Right cardiac atrium (tissue), 5 donors: ENCODE measurements at places on chromosomes 5 and 9.
A peak's percentile ranks its signal among the peaks of the same experiment; 100 is the strongest.

- DNase-seq: no peak
These were observed 1038.8 kb upstream of the ARRDC3 start for GRCh38 chr5:92421942-92422341.

- DNase-seq: no peak
These were observed 18.4 kb upstream of the IL17B start for GRCh38 chr5:149397530-149397929.

- peak; percentile 87 for DNase-seq
These were observed 61.3 kb upstream of the MEGF10 start for GRCh38 chr5:127229185-127229889.

DNA sequence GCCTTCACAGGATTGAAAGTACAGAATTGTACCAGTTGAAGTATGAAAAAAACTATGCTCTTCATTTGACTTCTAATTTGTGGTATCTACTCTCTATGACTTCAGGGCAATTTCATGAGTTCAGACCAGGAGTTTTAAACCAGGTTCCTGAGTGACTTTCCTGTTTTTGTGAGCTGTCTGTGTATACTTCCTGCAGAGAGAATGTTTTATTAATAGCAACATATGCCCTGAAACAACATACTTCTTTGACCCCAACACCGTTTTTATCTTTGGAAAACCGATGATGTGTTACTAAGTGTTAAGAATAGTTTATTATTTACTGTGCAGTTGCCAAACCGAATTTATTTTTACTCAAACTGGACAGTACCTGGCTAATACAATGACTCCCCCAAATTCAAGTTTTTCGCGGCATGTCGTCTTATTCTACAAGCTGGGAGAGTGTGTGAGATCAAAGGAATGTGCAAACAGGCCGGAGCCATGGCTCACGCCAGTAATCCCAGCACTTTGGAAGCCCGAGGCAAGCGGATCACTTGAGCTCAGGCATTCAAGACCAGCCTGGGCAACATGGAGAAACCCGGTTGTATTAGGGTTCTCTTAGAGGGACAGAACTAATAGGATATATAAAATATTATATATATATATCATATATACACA is 58.7 kb upstream of the ERBIN start:
- no peak for DNase-seq

GRCh38 chr5:181235323-181235688 is 8.4 kb downstream of the RACK1 start:
- no peak for DNase-seq

DNA sequence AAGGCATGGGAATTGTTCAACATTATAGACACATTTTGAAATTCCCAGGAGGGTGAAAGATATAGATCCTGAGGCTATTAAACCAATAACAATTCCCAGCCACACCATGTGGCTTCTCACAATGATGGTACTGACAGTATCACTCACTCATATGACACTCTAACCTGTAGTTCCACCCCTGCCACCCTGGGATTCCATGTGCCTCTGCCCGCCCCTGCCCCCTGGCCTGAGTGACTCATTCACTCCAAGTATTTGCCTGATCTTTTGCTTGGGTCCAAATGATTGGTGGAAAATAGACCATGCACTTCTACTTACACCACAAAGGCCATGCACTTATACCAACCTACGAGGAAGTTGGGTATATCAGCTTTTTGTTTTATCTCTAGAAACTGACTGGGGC is 305.2 kb upstream of the DAB2 start:
- DNase-seq: no peak

DNA sequence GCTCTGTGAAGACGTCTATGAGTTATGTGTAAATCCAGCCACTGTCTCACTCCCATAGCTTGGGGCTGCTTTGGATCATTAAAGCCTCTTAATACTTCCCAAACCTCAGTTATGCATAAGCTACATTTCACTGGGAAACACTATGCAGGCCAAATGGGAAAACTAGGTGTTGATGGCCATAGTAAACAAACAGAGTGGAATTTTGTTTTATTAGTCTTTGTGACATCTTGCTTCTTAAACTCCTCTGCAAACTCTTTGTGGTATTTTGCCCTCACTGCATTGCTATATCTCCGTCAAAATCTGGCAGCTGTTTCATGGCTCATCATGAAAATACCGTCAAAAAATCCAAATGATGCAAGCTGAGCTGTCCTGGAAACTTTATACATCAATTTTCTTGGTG is 167.2 kb upstream of the HMHB1 start:
- DNase-seq: no peak

GRCh38 chr5:55636683-55637082 is 75.4 kb downstream of the SLC38A9 start:
- DNase-seq: peak; percentile 58

DNA sequence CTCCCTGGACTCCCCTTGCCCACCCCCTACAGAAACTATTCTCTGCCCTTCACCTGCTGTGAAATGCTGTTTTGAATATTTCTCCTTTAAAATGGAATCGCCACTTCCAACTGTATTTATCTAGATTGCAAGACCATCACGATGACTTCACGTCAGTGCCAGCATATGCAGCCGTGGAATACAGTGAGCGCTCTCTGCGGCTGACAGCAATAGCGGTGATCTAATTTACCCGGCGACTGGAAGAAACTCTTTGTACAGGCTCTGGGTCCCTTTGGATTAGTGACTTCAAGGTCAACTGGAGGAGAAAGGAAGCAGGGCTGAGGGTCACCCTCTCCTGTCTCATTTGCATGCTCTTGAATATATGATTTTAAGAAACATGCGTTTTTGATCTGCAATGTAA is 192.0 kb downstream of the IRX1 start:
- DNase-seq: no peak

DNA sequence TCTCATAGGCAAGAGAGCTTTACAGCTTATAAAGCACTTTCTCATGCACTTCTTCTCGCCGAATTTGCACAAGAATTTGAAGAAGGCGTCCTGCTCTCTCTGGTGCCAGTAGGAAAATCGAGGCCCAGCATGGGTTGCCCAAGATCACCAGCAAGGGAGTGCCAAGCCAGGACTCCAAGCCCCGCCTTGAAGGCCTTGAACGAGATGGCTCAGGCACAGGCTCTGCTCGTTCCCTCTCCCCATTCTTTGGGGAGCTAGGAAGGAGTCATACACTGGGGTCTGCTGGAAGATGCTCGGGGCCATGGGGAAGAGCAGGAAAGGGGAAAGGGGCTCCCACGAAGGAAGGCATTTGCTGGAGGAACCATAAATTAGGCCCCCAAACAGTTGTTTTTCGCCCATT is 46.7 kb downstream of the PAX5 start:
- DNase-seq: no peak

GRCh38 chr5:94900006-94900505 is 281.6 kb downstream of the SLF1 start:
- DNase-seq: no peak

DNA sequence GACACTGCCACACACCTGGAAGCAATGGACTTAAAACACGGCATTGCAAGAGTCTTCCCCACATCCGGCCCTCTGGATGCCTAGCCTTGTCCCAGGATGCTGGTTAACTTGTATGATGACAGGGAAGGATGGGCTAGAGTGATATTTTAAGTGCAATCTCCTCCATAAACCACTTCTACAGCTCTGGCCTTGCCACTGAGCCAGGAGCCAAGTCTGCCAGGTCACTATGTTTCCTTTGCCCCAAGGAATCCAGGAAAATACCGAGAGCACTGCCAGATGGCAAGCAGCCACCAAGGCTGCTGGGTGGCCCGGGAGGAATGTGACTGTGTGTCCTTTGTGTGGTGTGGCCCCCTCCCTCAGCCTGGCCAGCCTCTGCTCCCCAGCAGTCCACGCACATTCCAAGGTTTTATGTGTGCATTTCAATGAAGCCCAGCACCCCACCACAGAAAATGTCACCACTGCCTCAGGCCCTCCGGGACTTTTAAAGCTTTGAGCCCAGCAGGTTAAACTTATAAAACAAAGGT is 106.0 kb downstream of the FRMD3 start:
- peak; percentile 90 for DNase-seq

DNA sequence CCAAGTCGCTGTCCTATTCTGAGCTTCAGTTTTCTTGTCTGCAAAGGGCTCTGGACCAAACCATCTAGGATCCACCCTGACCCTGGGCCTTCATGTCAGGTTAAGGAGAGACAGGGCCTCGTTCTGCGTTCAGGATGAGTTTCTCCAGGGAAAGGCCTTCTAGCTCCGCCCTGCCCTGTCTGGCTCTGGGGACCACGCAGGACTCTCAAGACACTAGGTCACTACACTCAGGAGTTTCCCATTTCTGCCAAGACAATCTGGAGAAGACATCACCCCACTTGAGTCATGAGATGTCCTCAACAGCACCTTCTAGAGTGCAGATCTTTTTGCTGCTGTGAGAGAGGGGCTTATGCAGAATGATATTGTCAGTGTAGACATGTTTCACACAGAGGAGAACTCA is 53.2 kb upstream of the KCNMB1 start:
- DNase-seq: no peak

- DNase-seq: no peak
These were observed 33.8 kb upstream of the OTULIN start for GRCh38 chr5:14630671-14631070.

DNA sequence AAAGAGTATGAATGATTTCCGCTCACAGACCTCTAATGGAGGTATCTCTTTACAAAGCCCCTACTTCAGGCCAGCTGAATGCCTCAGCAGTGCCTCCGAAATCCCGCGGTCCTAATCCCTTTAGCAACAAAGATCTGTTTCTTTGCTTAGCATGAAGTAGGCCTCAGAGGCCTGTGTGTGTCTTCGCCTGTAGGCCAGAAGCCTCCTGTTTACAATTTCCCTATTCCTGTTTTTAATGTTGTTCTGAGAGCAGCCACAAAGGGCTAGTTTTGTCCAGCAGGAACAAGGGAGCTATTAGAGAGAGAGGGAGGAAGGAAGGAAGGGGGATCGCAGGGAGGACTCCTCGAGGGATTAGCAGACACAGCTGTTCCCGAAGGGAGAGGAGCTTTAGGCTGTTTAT is 166.4 kb upstream of the SPRY4 start:
- no peak for DNase-seq

- no peak for DNase-seq
These were observed 247.1 kb downstream of the SLCO4C1 start for GRCh38 chr5:102048940-102049339.

GRCh38 chr5:167872791-167873190 is 418.7 kb upstream of the WWC1 start:
- DNase-seq: no peak

- DNase-seq: no peak
These were observed 203.3 kb downstream of the MEF2C start for GRCh38 chr5:88679638-88680037.

DNA sequence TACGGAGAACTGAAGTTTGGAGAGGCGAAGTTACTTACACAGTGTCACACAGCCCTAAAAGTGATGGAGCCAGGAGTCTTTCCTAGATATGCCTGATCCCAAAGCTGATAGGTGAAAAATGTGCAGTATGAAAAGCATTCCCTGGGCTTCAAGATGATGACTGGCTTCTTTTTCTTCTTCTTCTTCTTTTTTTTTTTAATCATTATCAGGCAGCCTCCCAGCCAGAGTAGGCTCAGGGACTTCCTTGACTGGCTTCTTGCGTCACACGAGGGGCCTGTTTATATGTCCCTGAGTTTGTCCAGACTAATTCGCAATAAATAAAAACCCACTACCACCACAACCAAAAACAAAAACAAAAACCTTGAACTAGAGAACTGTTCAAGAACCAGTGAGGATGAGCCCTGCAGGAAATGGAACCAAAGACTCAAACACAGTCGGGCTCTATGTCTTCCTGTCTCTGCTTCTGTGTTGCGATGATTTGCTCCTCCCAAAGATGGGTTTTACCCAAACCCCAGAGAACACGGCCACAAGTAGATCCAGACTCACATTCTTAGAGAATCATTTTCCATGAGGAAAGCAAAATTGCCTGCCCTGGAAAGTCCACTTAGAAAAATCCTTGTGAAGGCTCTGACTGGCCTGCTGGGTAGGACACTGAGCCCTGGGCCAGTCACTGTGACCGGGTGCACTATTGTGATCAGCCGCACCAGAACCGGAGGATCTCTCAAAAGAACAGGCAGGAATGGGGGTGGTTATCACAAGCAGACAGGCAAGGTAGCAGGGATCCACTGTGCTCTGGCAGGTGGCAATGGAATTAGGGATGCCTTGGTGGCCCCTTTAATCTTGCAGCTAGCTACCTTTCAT is 38.0 kb upstream of the ADAM19 start:
- DNase-seq: no peak

DNA sequence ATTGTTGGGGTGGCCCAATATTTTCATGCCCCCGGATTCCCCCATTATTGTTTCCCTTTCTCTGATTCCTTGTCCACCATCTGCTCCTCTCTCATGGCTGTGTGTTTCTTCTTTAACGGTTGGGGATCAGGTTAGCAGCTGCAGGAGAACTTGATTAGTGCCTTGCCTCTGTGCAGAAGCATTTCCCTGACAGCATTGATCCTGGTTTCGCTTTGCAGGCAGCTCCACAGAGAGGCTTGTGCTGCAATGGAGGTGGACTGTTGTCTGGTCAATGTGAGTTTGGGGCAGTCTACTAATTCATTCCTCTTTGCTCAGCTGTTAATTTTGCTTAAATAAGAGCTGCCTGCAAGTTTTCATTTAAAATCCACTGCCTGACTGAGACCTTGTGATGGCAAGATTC is 32.5 kb upstream of the SSBP2 start:
- no peak for DNase-seq

- no peak for DNase-seq
These were observed 1124.2 kb upstream of the WWC1 start for GRCh38 chr5:167167191-167167795.

DNA sequence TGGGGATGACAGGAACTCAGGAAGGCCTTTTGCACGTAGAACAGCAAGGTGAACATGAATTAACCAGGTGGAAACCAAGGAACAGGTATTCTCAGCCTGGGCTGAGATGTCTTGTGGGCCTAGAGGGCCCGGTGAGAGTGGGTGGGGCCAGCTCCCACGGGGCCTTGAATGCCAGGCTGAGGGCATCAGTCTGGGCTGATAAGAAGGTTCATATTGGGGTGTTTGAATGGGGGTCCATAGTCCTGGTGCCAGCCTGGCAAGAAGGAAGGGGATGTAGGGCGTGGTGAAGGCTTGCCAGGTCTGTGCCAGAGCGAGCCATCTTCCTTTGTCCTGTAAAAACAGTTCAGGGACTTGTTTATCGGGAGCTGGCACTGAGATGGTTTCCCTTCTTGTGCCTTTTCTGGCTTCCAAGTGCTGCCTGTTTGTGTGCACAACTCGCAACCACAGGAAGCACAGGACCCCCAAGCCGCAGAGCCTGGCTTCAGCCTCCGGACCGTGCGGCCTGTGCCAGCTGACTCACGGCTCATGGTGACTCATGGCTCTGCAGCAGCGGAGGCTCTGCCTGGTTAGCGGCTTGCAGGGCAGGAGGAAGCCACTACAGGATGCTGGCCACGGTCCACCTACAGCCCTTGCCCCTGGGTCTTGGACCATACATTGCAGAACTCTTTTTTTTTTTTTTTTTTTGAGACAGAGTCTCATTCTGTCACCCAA is 2.4 kb downstream of the CARD19 start:
- DNase-seq: peak; percentile 94

GRCh38 chr5:50299896-50300295 is 141.2 kb downstream of the EMB start:
- DNase-seq: no peak

- no peak for DNase-seq
These were observed 52.5 kb upstream of the SMARCA2 start for GRCh38 chr9:1962588-1963106.

- no peak for DNase-seq
These were observed 103.6 kb downstream of the BOD1 start for GRCh38 chr5:173512637-173513435.

GRCh38 chr5:58016877-58017276 is 443.0 kb downstream of the PLK2 start:
- DNase-seq: no peak
